ENCODE measurements at places on chromosomes 2 and 18.

DNA sequence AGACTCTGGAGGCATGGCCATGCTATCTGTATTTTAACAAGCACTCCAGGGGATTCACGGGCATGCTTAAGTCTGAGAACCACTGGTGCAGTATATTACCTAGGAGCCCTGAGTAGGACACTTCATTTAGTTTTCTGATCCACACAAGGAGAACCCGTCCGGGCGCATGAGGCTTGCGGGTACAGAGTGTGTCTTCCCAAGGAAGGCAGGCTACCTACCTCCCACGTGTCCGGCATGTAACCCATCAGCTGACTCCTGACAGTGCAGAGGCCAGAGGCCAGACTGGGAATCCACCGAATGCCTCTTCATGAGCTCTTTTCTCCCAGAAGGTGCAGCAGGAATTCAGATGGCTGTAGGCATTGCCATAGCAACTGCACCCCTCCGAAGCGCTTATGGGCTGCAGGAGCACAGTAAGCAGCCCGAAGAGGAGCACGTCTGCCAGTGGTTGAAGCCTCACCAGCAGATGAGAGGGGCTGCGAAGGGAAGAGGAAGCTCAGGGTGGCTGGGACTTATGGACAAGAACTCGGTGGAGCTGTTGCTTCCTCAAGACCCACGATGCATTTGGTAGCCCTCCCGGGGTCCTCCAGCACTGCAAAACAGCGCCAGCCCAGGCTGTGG lies 33.8 kb upstream of the DNMT3A start:
- no peak for DNase-seq

DNA sequence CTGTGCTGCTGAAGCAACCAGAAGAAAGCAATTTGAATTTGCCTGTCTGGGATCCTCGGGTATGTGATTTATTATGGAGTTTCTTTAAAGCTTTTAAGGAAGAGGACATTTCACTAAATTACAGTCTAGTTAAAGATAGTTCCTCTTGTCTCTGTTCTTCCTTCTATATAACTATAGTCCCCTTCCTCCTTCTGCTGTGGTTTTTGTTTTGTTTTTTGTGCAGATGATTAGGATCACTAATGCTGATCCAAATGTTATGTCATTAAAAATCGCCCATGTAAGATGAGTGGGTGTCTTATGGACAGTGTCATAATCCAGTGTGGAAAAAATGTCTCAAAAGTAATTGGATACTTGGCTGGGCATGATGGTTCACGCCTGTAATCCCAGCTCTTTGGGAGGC lies 24.7 kb downstream of the PAPOLG start:
- no peak for DNase-seq

DNA sequence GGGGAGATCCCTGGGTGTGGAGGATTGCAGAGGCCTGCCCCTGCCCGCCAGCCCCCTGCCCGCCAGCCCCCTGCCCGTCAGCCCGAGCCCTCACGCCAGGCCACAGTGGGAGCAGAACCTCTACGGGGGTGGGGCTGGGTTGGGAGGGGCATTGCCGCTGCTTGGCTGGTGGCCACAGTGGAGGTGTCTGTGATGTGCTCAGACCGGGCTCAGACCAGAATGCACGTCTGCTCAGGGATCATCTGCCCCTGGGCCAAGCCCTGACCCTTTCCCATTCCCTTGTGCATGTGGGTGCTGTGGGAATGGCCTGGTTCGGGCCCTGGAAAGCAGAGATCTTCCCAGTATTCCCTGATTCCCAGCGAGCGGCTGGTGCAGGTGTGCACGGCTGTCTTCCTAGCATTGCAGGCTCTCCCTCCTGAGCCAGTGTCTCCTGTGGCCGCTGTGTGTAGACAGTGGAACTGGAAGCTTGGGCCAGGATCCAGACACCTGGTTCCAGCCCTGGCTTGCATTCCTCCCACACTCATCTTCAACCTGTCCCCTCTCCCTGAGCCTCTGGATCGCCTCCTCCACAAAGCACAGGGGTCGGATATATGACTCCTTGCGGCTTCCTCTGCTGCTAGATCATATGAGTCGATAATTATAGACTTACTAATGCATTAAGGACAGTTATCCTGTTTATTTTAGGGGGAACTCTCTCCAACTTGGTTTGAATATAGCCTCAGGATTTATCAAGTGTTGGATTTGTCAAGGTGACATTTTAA lies 161.6 kb downstream of the LDLRAD4 start:
- no peak for DNase-seq

DNA sequence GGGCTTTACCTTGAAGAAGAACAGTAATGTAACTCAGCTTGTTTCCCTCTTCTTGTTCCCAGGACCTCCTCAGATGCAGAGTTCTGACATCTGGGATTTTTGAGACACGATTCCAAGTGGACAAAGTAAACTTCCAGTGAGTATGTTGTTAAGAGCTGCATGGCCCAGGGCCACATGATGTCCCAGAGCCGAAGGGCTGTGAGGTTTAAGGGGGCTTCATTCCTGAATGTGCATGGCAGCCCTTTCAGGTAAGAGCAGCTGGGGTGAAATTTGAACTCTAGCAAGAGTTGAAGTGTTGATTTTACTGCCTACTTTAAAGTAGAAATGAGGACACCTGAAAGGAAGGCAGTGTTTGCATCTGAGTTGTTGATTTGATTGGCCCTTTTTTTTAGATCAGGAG lies 13.3 kb downstream of the CHMP1B start:
- DNase-seq = no peak

DNA sequence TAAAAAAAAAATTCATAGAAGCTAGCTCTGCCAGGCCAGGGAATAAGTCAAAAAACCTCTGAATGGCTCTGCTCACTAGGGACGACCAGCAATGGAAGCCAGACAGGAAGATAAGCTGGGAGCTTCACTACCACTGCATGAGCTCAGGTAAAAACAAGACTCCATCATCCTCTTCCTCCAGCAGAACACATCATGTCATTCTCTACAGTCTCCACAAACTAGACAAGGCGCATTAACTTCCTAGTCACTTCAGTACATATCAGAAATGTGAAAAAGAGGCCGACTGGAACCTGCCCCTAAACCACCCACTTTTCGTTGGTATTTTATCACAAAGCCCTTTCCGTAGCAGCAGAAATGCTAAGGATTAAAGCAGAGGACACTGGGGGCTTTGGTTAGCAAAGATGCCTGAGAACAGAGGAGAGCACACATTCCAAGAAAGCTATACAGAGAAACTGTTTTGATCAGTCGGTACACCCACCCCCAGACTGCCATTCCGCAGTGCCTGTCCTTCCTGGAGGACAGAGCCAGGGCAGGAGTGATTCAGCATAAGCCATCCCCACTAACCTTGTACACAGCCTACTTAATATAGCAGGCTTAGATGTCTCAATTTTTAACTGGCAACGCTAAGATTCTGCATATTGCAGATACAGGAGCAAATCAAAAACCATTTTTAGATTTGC lies 53.4 kb downstream of the AAK1 start:
- no peak for DNase-seq

Data from stimulated activated CD8-positive, alpha-beta memory T cell treated with anti-CD3 and anti-CD28 coated beads, Interleukin-4, amount 100 ng/mL, for 4 hours (primary cell).